Gastroesophageal sphincter (tissue), 4 donors: ENCODE measurements at places on chromosomes 1 and 21. TPM values are rescaled to one million over a fixed set of nuclear protein-coding genes. Genes with fewer than 3 reads are reported as not detected.

Gene PEF1
- total RNA-seq = 71.3 TPM

- ATAC-seq = no peak
Observed at GRCh38 chr1:170735366-170736263, 71.7 kb downstream of the PRRX1 start.

- ATAC-seq = peak; percentile 68
Observed at GRCh38 chr1:109214695-109215623, 1.2 kb downstream of the SARS1 start.

Gene FTCD
- total RNA-seq = not detected

DNA sequence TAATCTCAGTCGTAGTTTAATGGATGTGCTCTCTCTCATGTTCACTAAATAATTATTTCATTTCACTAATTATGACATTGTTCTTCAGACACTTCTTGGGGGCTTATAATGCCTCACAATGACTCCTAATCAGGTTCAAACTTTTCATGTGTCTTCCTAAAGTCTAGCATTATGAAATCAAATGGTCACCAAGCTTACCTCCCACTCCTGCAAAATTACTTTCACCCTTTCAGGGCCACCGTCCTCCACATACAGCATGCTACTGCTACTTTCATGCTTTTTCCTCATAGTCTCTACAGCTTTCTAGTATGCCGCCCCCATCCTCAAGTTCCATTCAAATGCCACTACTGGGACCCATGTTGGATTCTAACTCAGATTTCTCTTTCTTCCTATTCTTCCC lies 59.8 kb upstream of the C1orf53 start:
- ATAC-seq = no peak

- no peak for ATAC-seq
Observed at GRCh38 chr1:172949096-172949495, 101.6 kb downstream of the TNFSF18 start.

DNA sequence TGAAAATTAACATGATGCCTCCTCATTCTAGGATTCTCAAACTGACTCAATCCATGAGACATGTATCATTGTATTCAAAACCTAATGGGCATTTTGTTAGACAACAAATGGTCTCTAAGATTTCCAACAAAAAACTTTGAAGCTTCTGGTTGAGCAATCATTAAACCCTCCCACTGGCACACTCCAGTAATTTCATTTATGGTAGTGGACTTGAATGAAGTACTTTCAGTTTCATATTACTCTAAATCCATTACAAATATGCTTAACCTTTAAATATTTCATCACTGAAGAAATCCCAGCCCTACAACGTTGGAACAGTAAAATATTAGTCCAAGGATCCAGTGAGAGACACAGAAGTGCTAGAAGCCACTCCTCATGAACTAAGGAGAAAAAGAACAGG lies 43.5 kb downstream of the GBP6 start:
- ATAC-seq = peak; percentile 69

- ATAC-seq = peak; percentile 68
Observed at GRCh38 chr1:109864930-109865612, 45.6 kb upstream of the CSF1 start.

GRCh38 chr1:231442735-231443134 lies 20.6 kb upstream of the EGLN1 start:
- no peak for ATAC-seq

DNA sequence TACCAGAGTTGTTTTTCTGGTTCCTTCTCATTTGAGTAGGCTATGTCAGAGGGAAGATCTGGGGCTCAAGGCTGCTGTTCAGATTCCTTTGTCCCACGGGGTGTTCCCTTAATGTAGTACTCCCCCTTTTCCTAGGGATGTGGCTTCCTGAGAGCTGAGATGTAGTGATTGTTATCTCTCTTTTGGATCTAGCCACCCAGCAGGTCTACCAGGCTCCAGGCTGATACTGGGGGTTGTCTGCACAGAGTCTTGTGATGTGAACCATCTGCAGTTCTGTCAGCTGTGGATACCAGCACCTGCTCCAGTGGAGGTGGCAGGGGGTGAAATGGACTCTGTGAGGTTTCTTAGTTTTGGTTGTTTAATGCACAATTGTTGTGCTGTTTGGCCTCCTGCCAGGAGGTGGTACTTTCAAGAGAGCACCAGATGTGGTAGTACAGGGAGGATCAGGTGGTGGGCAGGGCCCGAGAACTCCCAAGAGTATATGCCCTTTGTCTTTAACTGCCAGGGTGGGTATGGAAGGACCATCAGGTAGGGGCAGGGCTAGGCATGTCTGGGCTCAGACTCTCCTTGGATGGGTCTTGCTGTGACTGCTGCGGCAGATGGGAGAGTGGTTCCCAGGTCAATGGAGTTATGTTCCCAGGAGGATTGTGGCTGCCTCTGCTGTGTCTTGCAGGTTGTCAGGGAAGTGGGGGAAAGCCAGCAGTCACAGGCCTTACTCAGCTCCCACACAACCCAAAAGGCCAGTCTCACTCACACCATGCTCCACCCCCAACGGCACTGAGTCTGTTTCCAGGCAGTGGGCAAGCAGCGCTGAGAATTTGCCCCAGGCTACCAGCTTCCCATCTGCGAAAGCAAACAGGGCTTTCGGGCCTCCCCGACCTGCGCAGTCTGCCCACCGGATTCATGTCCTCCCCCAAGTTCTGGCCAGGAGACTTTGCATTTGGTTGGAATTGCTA lies 64.2 kb downstream of the SERINC2 start:
- no peak for ATAC-seq

Gene TEX38
- not detected for total RNA-seq

DNA sequence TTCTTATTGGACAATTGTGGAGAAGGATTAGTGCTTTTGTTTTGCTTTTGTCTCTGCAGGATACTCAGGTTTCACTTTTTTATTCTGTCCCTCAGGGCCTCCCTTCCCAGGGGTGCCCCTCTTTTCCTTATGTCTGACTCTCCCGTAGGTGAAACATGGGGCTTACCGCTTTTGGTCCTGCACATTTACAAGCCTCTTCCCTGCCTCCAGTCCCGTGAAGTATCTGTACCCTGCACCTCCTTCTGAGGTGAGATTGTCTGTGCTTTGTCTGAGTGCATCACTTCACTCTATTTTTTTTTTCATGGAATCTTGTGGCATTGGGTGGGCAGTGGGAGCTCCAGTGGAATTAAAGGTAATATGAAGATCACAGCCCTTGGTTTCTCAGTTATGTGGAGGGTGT lies 758.1 kb upstream of the TPTE start:
- no peak for ATAC-seq

DNA sequence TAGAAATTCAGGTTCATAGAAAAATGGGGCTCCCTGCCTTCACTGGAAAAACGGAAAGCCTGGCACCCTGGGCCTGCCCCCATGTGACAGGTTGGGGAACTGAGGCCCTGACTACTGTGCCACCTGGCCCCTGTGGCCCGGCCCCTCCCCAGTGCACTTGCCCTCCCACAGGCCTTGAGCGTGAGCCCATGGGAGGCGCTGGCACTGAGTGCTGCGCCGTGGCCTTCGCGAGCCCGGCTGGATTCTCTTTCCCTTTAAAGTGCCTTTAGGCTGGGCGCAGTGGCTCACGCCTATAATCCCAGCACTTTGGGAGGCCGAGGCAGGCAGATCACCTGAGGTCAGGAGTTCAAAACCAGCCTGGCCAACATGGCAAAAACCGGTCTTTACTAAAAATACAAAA lies 45.7 kb downstream of the SLC37A1 start:
- no peak for ATAC-seq

- ATAC-seq = no peak
Observed at GRCh38 chr1:31671561-31672201, 27.0 kb upstream of the PEF1 start.

DNA sequence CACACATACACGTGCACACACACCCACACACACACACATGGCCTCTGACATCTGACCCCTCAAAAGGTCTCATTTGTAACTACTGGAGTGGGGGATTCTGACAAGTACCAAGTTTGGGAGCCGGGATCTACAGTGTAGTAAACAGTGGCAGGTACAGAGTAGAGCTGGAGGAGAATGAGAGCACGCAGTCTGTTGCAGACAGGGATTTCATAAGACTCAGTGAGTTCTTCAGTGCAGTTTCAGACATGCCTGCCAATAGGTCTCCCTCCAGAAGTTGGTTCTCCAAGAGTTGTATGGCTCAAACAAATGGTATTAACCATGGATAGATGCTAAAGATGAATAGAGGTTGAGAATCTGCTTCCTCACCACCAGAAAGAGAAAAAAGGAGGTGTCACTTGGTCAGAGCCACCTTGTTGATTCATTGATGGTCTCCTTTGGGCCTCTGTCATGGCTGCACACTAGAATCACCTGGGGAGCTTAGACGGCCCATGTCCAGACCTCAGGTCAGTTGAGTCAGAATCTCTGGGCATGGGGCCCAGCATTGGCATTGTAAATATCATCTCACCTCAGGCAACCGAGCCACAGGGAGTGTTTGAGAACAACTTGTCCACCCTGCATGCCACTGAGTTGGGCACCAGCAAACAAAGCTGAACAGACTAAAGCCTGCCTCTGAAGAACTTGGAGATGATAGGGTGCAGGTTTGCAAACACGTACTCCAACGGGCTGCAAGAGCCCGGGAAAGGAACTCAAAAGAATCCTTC lies 122.1 kb downstream of the EDEM3 start:
- no peak for ATAC-seq

DNA sequence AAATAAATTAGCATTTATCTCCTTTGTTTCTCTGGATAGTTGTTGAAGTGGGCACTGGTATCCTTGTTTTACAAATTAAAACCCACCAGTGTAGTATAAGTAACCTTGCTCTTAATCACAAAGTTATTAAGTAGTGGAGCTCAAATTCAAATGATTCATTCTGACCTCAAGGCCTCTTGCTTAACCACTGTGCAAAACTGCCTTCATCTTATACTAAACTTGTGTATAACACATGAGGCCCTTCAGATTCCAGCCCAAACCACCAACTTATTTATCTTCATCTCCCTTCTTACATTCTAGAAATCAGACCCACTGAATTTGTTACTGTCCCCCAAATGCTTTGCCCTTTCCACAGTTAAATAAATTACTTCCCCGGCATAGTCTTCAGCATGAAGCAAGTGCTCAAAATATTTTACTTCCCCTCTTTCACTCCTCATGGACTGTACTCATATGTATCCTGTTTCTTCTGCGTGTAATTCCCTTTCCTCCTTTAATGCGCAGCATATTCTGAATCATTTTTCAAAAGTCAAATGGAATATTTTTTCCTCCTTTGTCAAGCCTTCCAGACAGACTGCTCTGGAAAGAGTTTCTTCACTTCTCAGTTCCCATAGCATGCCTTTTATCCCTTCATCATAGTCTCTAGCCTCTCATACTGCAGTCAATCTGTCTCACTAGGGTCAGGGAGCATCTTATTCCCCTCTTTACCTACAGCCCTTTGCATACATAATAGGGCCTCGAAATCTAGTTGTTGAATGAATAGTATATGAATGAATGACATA lies 19.0 kb upstream of the DNASE2B start:
- ATAC-seq = no peak

Gene SORT1
- 99.7 TPM for total RNA-seq

DNA sequence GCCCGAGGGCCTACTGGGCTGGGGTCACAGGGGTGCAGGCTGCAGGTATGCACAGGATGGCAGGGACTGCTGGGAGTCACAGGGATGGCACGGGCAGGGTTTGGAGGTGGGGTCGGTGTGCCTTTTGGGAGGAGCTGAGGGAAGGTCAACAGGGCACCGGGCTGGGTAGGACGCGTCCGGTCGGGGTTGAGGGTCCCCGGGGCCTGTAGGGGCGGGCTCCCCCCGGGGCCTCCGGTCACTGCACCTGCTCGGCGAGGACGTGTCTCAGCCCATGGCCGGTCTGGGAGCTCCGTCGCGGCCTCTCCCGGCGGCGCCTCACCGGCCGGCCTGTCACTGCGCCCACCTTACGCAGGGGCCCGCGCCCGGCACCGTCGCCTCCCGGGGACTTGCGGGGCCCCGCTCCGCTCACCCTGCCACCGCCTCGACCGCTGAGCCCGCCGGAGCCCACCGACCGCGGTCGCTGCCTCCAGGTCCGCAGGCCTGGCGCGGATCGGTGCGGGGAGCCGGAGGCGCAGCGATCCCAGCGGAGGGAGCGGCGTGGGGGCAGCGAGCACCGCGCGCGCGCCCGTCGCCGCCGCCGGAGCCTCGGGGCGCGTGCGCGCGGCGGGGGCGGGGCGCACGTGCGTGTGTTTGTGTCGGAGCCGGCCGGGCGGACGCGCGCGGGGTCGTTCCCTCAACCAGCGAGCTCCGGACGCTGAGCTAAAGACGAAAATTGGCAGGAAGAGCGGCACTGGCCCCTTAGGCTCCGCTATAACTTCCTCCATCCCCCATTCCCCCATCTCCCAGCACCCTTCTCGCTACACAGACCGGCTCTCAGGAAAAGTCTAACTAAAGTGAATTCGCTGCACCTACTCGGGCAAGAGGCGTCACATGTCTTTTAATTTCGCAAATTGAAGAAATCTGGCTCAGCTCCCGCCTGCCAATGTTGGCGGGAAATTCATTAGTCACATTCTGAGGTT lies at the start of gene AMIGO1:
TSS of gene AMIGO1 (minus strand) at position 552 of the 959 bp plus-strand sequence. CDS start 815 bp downstream, outside the sequence.
- ATAC-seq = peak; percentile 88

Gene EPHB2
- 2.4 TPM for total RNA-seq

Gene HSF2BP
- 1.5 TPM for total RNA-seq

GRCh38 chr1:194155962-194156361 lies 969.5 kb upstream of the B3GALT2 start:
- ATAC-seq = no peak

- ATAC-seq = no peak
Observed at GRCh38 chr1:35706846-35707600, 11.7 kb downstream of the C1orf216 start.

- ATAC-seq = no peak
Observed at GRCh38 chr21:45098867-45099266, 24.5 kb downstream of the ADARB1 start.

DNA sequence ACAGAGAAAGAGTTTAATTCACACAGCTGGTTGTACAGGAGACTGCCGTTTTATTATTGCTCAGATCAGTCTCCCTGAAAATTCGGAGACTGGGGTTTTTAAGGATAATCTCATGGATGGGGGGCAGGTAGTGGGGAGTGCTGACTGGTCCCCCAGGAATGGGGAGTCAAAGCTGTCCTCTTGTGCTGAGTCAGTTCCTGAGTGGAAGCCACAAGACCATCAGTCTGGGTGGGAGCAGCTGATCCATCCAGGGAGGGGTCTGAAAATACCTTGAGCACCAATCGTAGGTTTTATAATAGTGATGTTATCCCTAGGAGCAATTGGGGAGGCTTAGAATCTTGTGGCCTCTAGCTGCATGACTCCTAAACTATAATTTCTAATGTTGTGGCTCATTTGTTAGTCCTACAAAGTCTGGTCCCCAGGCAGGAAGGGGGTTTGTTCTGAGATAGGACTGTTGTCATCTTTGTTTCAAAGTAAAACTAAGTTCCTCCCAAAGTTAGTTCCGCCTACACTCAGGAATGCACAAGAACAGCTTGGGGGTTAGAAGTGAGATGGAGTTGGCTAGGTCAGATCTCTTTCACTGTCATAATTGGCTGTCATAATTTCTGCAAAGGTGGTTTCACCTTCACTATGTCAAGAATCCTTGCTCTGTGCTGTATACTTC lies 50.3 kb downstream of the TRAF5 start:
- no peak for ATAC-seq

GRCh38 chr1:155983191-155984024 lies 5.1 kb upstream of the ARHGEF2 start:
- peak; percentile 79 for ATAC-seq

Gene TMCC2
- 4.0 TPM for total RNA-seq

- no peak for ATAC-seq
Observed at GRCh38 chr1:150772326-150772725, 6.7 kb upstream of the CTSS start.

- ATAC-seq = no peak
Observed at GRCh38 chr1:44743211-44743610, 3.6 kb downstream of the KIF2C start.

Gene SDC3
- 55.5 TPM for total RNA-seq

Gene OSBPL9
- 56.9 TPM for total RNA-seq

Gene SCCPDH
- total RNA-seq = 23.7 TPM

GRCh38 chr1:2442661-2443060 lies 30.3 kb upstream of the PEX10 start:
- ATAC-seq = no peak

Gene NBPF14
- 54.0 TPM for total RNA-seq

Gene C1orf185
- total RNA-seq = not detected

Gene RAB7B
- 1.7 TPM for total RNA-seq
